ENCODE measurements at places on chromosomes 13 and 19.

GRCh38 chr19:1206864-1207450 lies 1.4 kb downstream of the STK11 start:
- peak; percentile 68 for DNase-seq

DNA sequence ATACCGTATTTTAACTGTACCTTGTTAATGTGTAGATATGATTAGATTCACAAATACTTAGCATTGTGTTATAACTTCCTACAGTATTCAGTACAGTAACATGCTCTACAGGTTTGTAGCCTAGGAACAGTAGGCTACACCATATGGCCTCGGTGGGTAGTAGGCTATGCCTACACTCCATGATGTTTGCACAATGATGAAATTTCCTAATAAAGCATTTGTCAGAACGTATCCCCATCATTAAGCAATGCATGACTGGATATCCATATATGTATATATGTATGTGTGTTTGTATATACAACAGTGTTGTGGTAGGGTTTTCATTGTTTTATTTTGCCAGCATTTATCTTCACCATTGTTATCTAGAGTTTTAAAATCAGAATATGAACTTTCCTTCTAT lies 119.4 kb downstream of the SLC7A1 start:
- DNase-seq: no peak

DNA sequence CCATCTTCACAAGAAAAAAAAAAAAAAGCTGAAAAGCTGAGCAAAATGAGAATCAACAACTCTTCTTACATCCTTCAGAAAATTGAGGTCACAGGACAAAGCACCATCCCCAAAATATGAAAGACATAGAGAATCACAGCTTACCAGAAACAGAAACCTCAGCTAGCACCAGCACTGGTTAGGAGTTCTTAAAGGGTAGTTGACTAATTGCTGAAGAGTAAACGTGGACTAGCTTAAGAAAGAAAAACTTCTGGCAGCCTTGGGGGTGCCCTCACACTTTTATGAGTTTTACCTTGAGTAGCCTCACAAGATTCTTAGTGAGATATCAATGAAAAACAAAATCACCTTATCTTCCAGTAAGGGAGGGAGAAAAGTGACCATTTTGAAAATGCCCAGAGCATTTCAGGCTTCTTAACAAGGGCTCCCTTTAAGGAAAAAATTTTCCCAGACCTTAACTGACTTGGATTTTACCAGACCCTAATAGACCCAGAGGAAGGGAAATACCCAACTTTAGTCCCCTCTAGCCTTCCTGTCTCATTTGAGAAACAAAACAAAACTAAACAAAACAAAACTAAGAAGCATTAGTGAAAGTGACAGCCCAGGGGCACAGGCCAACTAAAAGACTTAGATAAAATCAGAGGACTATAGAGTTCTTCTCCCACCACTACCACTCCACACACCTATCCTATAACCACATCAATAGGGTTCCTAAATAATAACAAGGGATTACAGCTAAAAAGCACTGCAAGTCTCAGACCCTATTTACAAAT lies 888.6 kb downstream of the DIAPH3 start:
- DNase-seq: no peak

DNA sequence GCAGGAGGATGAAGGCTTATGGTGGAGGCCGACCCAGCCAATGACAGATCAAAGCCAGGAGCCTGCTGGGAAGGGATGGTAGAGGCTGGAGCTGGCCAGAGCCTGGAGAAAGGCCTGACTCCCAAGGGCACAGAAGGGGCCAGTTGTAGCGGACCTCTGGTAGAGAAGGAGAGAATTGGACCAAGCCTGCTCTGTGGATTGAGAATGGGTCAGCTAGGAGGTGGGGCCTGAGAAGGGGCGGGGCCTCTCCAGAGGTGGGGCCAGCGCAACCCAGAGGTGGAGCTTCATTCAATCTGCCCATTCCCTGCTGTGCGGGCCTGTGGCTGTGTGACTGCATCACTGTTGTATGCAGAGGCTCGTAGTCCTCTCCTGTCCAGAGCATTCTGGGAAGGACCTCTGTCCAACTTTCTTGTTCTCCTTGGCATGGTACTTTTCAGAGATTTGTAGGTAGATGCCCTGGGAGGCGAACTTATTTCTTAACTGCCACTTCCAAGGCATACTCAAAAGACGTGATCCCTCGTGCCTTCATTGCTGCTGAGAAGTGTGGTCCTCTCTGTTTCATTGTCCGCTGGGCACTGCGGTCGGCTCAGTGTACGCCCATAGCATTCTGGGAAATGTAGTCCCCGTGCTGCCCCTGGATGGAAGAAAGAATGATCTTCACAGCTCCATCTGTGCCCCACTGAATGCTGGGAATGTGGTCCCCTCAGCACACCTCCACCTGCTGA lies 6.7 kb downstream of the GRIN2D start:
- DNase-seq: peak; percentile 36

DNA sequence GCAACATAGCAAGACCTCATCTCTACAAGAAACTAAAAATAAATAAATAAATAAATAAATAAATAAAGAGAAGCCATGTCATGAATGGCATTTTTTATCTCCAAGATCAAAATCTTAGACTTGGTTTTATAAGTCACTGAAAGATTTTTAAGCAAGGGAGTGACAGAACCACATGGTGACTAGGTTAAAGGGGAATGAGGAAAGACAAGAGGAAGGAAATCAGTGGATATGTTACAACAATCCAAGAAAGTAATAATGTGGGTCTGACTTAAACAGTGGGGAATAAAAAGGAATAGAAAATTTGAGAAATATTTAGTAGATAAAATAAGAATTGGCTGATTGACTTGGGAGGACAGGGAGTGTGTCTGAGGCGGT lies 18.8 kb upstream of the MED4 start:
- no peak for DNase-seq

- no peak for DNase-seq
Observed at GRCh38 chr13:96822895-96823294, 171.4 kb downstream of the OXGR1 start.

GRCh38 chr13:112713517-112714253 lies 23.8 kb downstream of the ATP11A start:
- peak; percentile 31 for DNase-seq
